ENCODE measurements at places on chromosomes 2 and 18.

- no peak for DNase-seq
These were observed 5.0 kb downstream of the SOWAHC start for GRCh38 chr2:109619032-109619615.

GRCh38 chr18:13620206-13620672, 106.1 kb downstream of the FAM210A start:
- no peak for DNase-seq

GRCh38 chr2:97742381-97742847, 29.0 kb downstream of the ZAP70 start:
- DNase-seq: no peak

- no peak for DNase-seq
These were observed 89.1 kb downstream of the ALPK2 start for GRCh38 chr18:58539659-58540380.

- no peak for DNase-seq
These were observed 89.6 kb downstream of the ZNF385B start for GRCh38 chr2:179771791-179772190.

GRCh38 chr2:179513181-179513580, 248.5 kb upstream of the SESTD1 start:
- DNase-seq: no peak

- DNase-seq: no peak
These were observed 1033.4 kb downstream of the SOCS6 start for GRCh38 chr18:71322201-71322600.

- no peak for DNase-seq
These were observed 32.4 kb upstream of the PPM1B start for GRCh38 chr2:44136252-44136651.

GRCh38 chr18:49685231-49685942, 123.5 kb downstream of the LIPG start:
- DNase-seq: no peak

- no peak for DNase-seq
These were observed 254.9 kb upstream of the SIX3 start for GRCh38 chr2:44686561-44686960.

DNA sequence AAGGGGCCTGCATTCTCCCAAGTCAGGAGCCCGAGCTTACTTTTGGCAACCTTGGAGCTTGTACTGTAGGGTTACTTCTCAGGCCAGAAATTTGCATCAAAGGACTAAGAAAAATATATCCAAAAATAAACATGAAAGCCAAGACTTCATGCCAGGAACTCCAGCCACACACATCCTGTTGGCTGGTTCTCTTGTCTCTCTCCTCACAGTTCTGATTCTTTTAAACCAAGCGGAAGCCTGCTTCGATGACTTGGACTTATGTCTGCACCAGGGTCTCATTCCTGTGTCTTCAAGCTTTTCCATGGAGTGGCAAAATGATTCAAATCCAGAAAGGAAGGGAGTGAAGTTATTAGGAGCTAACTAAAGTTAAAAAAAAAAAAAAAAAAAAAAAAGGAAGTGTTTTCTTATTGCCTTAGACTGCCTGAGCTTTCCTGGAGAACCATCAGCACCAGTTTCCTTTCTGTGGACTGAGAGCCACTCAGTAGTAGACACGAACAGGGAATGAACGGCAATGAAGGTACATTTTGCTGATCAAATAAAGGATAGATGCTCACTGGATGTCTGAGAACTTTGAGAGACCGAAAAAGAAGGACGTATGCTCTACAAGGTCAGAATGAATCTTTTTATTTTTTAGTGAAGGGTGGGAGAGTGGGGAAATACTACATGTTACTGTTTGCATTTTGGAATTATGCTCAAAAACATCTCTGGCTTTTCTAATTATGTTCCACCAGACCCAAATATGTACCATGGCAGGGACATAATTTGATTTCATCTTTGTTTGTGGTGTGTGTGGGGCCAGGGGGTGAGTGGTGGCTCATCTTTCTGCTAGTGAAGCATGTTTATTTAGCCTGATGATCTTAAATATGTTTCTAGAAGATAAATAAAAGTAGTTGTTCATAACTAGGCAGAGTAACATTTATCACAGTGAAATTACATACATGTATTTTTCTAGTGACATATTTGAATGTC, 86.0 kb downstream of the RAPGEF4 start:
- no peak for DNase-seq

DNA sequence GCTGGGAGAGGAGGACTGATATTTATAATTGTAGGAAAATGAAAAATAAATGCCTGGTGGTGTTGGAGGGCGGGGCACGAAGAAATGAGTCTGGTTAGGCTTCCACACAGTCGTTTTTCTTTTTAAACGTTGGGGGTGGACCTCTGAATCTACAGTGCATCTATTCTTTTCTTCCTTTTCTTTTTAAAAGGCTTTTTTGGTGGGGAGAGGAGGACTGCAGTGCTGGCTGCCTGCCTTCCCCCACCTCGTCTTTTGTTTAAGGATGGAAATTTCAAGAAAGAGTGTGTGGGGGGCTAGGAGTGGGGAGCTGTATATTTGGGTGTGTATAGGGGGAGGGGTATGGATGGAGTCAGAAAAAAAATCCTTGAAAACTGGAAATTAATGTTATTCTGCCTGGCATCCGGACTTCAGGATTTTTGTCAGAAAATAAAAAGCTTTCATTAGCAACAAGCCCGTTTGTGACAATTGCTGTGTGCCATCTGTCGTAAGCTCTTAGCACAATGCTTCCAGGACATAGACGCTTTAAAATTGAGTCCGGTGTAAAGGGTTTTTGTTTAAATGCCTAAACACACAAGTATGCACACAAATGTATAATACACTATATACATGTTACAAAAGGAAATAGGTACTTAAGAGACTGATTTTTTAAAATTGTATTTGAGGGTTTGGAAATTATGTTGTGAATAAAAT, 1.1 kb downstream of the MAP2 start:
- no peak for DNase-seq

GRCh38 chr2:98028101-98028561, 32.4 kb upstream of the TMEM131 start:
- no peak for DNase-seq

GRCh38 chr2:164495491-164496223, 125.6 kb downstream of the GRB14 start:
- DNase-seq: peak; percentile 48

DNA sequence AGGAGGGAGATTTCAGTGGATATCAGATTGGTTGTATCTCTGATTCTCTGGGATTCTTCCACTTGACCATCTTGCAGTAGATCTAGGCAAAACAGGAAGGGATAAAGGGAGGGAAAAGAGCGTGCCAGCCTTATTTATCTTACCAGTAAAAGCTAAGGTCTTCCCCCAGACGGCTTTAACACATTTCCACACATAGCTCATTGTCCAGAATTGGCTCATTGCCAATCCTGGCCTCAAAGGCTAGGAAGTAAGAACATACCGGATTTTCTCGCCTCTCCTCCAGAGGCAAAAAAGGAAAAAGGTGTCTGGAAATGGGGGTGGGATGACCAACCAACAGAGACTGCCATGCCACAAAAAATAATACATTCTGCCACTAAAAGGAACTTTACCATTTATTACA, 411.6 kb upstream of the NRP2 start:
- DNase-seq: no peak

- DNase-seq: no peak
These were observed 377.8 kb downstream of the LRATD1 start for GRCh38 chr2:15010346-15010745.

DNA sequence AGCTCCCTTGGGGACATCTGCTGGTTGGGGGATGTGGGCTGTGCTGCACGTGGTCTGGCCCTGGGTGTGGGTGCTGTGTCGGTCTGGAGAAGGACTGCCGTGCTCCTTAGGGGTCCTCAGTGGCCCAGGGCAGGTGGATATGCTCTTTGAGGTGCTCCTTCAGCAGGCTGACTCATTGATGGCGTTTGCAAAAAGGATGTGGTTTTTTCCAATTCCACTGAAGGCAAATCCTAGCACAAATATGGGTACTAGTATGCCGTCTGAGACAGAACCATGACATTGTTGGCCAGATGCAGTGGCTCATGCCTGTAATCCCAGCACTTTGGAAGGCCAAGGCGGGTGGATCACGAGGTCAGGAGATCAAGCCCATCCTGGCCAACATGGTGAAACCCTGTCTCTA, 3.3 kb downstream of the PPP1R7 start:
- no peak for DNase-seq

DNA sequence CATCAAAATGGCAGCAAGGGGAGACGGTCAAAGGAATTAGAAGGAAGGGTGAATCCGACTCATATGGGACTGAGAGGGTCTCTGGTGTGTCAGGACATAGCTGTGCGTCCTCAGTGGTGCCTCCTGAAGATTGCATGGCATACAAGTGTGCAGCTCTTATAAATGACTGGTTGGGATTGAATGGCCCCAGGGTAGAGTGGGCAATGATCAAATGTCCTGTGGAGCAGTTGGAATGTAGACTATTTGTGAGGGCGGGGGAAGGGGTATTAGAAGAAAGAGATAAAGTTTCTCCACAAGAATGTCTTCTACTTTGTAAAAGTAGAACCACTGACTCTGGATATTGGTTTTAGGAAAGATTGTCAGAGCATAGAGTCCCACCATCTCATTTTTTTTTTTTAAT, 24.6 kb downstream of the CTLA4 start:
- DNase-seq: no peak

- DNase-seq: no peak
These were observed 559.7 kb downstream of the BCL11A start for GRCh38 chr2:59993726-59994125.

DNA sequence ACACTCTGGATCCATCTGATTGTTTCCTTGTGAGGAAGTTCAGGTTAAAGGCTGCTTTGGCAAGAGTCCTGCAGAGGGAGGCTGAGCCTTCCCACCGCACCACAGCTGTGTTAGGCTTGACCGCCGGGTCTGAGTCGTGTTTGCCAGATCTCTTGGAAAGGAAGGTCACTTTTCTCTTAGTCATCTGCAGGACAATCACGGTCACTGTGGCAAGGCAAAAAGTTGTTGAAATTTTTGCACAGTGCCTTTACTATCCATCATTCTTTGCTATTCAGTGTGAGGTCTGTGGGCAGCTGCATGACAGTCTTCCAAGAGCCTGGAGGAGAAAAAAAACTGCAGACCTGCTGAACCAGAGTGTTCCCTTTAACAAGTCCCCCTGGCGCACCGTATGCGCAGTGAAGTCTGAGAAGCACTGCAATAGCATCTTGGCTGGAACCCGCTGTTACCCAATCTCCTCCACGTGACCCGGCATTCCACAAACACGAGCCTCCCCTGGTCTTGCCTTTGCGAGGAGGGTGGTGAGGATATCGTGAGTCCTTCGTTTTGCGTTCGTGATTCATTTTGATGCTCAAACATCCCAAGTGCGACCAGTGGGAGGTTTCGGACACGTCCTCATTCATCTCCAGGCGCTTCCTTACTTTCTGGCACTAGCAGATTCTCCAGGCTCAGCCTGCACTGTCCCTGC, 23.0 kb downstream of the BIN1 start:
- DNase-seq: peak; percentile 85

GRCh38 chr18:4207383-4207985, 247.6 kb downstream of the DLGAP1 start:
- no peak for DNase-seq

GRCh38 chr2:57497489-57498096, 549.0 kb upstream of the VRK2 start:
- peak; percentile 30 for DNase-seq

- DNase-seq: peak; percentile 24
These were observed 45.2 kb downstream of the GAREM1 start for GRCh38 chr18:32425466-32425865.

DNA sequence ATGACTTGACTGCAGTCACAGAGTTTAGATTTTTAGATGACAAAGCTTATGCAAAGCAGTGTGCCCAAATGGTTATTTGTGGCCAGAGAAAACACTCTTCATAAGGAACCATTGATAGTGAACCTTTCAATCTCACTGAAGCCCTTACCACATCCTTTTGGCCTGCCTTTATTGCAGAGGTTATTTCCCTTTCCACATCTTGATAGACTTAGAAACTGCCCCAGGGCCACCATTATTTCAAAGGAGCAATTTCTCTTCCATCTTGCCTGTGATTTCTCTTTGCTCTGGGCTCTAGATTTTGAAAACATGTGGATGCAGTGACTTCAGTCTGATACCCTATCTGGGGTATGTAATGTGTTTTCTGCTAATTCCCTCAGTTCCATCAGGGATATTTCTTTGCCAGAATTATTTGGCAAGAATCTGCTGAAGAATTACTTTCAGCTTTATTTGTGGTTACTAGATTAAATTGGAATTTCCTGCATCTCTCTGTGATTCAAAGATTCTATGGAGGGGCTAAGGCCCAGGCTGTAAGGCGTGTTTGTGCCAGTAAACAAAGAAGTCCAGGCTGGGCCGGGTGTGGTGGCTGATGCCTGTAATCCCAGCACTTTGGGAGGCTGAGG, 51.0 kb downstream of the MOGAT1 start:
- peak; percentile 71 for DNase-seq

DNA sequence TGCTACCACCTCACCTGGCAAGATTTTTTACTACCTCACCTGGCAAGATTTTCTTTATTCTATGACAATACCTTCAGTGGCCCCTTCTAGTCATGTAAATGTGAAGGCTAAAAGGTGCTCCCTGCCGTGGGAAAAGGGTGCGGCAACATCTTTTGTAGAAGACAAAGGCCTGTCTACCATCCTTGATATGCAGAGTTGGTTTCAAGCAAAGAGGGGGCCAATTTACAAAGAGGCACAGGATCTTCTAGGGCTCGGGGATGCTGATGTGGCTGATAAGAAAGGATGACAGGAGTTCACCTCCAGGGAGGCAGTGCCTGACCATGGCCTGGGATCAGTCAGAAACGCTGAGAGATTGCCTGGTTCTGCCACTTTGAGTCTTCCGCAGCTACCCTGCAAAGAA, 165.4 kb upstream of the SLC1A4 start:
- no peak for DNase-seq

GRCh38 chr2:192043216-192043870, 151.4 kb downstream of the TMEFF2 start:
- no peak for DNase-seq

GRCh38 chr2:70999362-70999761, 4.7 kb upstream of the TEX261 start:
- DNase-seq: no peak
